Stimulated activated CD4-positive, alpha-beta T cell treated with anti-CD3 and anti-CD28 coated beads, Interleukin-12 subunit alpha, Interleukin-12 subunit beta, amount 100 ng/mL, for 24 hours (primary cell): ENCODE measurements at places on chromosomes 2 and 18.

DNA sequence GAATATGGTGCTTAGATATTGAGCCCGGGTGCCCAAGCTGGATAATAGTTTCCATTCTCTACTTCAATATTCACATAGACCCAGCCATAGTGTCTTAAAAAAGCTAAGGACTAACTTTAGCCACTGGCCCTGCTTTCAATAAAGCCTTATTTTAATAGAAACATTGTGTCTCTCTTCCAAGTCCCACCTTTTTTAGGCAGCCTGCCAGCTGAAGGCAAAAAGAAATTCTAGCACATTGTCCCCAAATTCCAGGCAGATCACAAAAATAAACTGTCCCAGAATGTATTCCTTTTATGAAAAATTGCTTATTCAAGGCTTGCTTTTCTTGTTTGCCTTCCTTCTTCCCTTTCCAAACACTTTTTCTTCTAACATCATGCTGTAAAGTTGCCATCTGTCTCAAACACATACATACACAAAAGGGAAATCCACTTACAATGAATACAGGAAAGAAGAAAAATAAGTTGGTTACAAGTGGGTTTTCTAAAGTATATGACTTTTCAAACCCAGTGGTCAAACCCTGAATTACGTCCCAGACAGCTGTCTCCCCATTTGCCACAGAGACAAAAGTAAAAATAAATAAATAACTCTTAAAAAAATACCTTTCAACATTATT lies 778.5 kb downstream of the BCL11A start:
- no peak for DNase-seq

GRCh38 chr2:10305715-10306114 lies 3.0 kb downstream of the HPCAL1 start:
- DNase-seq = peak; percentile 24

DNA sequence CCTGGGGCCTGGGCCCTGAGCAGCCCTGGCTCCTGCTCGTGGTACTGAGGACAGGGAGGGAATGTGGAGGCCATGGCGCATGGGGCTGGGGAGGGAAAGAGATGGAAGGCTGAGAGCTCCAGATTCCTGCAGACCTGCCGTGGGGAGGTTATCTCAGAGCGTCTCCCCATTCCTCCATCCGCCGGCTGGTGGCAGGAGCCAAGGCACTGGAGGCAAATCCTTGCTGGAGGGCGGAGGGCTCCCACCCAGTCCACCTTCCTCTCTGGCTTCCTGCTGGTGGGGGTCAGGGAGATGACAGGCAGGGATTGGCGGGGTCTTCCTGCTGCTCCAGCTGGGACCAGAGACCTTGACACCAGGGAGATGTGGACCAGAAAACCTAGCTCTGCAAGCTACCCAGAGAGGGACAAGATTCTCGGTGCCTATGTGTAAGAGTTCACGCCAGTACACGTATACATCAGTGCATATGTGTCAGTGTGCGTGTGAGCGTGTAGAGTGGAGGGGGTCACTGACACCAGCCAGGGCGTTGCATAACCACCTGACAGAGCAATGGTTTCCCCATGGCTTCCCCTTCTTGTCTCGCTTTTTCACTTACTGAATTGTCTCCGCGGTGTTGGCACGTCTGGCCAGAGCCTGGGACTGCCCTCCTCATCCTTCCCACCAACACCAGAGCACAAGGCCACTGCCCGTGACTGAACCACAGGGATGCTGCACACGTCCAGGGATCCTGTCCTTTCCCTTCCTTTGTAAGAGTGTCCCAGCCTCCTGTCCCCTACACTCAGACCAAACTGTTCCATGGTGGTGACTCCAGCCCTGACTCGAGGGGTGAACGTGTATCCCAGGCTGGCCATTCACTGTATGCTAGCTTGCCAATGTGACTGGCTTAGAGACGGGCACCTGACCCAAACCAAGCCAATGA lies 15.8 kb upstream of the SEMA4C start:
- DNase-seq = no peak

DNA sequence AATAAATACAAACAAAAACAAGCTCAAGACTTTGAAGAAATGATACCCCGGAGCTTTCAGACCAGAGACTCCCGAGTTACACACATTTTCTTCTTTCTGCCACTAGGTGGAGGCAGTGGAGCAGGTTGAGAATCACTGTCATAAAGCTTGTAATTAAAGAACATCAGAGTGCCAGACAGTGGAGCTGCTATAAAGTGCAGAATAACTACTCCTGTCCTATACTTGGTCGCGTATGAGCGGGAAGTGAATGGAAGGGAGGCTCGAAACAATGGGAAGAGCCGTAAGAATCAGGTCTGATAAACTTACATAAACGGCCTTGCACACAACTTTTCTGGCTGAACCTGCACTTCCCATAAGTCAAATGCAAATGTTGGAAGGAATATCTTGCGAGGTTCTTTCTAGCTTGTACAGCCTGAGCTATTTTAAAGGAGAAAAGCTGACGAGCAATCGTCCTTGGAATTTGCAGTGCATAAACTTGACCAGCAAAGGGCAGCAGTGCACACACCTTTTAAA lies 189.0 kb downstream of the RPIA start:
- no peak for DNase-seq

- DNase-seq = no peak
Observed at GRCh38 chr2:46248171-46248570, 49.0 kb upstream of the EPAS1 start.

DNA sequence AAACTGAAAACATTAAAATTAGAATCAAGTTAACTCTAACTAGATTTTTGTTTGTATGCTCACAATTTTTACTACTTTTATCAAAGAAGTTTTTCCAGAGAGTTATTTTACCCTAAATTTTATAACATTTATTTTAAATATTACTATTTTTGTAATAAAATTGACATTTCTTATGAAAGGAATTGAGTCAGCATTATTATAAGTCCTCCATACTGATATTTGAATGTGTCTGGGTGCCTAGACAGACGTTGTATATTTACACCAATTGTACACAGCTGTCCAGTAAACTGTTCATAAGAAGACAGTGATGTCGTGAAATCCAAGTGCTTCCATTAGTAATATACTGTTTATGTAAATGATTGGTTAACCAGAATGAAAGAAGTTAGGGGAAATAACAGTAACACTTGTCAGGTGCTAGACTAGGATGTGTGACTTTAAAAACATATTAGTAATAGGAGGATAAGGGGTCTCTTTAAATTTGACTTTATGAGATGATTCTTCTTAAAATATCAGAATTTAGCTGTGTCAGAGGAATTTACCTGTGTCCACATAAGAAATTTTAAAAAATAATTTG lies 73.7 kb downstream of the TANK start:
- no peak for DNase-seq

DNA sequence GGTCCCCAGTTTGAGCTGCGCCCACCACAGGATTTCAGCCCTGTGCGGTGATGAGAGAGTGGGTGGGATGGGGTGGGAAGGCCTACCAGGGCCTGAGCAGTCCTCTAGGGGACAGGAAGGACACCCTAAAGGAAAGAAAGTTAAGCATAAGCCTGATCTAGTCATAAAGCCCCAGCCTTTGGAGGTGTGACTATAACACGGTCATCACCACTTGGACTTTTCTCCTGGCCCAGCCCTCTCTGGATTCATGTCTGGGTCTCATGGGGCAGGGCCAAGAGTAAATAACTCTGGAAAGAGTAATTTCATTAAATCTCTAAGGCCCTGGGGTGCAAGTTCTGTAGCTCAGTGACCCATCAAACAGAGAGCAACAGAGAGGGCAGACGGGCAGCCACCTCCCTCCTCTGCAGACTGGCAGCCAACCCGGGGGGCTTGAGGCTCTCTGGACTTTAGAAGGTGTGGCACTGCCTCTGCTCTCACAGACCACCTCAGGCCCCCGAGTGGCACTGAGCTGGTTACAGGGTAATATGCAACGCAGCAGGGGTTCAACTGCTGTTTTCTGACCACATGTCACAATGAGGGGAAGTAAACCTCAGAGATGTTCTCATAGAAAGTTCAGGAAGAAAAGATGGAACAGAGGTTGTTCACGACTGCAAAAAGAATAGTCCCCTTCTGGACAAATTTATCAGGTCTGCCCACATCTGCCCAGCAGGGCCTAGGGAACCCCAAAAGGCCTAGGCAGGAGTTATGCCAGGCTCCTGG lies 41.5 kb downstream of the TGFA start:
- no peak for DNase-seq

GRCh38 chr2:239393941-239394340 lies 6.9 kb downstream of the HDAC4 start:
- no peak for DNase-seq

DNA sequence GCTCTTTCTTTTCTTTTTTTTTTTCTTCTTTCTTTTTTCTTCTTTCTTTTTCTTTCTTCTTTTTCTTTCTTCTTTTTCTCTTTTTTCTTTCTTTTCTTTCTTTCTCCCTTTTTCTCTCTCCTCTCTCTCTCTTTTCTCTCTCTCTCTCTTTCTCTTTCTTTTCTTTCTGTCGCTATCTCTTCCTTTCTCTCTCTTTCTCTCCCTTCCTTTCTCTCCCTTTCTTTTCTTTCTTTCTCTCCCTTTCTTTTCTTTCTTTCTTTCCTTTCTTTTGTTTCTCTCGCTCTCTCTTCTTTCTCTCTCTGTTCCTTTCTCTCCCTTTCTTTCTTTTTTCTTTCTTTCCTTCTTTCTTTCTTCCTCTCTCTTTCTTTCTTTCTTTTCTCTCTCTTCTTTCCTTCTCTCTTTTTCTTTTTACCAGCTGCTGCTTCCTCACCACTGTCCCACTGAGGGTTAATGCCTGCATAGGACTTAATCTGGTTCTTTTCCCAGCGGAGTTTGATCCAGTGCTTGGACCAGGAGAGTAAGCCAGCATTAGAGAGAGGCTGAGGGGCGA lies 145.4 kb upstream of the SIX2 start:
- no peak for DNase-seq

- DNase-seq = no peak
Observed at GRCh38 chr2:164436131-164436530, 185.2 kb downstream of the GRB14 start.

- no peak for DNase-seq
Observed at GRCh38 chr18:36505665-36506064, 208.2 kb downstream of the FHOD3 start.

- no peak for DNase-seq
Observed at GRCh38 chr18:29726646-29727045, 1315.9 kb downstream of the DSC3 start.
